Smooth muscle cell of the umbilical artery (primary cell): ENCODE measurements at places on chromosomes 2 and 18. TPM values are rescaled to one million over a fixed set of nuclear protein-coding genes. Genes with fewer than 3 reads are reported as not detected.

ACOXL gene
- not detected in 2 replicates for total RNA-seq

RAB6C gene
- not detected in 2 replicates for total RNA-seq

ST6GAL2 gene
- total RNA-seq = 10.7 and 12.9 TPM in 2 replicates

PROM2 gene
- 0.30 and 0.83 TPM in 2 replicates for total RNA-seq

DUSP2 gene
- total RNA-seq = 3.0 and 4.2 TPM in 2 replicates

NAGK gene
- total RNA-seq = 57.3 and 61.8 TPM in 2 replicates

STK39 gene
- 19.3 and 31.3 TPM in 2 replicates for total RNA-seq

SNED1 gene
- total RNA-seq = 0.14 and 0.30 TPM in 2 replicates

DNAH7 gene
- total RNA-seq = 0.28 and 0.30 TPM in 2 replicates

PCARE gene
- not detected in 2 replicates for total RNA-seq

MGAT4A gene
- total RNA-seq = under 0.01 and 1.3 TPM in 2 replicates
